Hepatocyte (in vitro differentiated cells): ENCODE measurements at places on chromosomes 12 and 14. TPM values are rescaled to one million over a fixed set of nuclear protein-coding genes. Genes with fewer than 3 reads are reported as not detected.

Gene SNX6
- polyA plus RNA-seq: 59.9 and 69.1 TPM in 2 replicates

Gene PMEL
- polyA plus RNA-seq: 27.9 and 34.2 TPM in 2 replicates

Gene TMEM52B
- polyA plus RNA-seq: 1.0 and 1.8 TPM in 2 replicates

Gene LBHD2
- 0.21 TPM in 1 of 2 replicates, not detected in the other for polyA plus RNA-seq
